Gastroesophageal sphincter (tissue), 4 donors: ENCODE measurements at places on chromosomes 12 and 14.

- ATAC-seq, result no peak
Observed at GRCh38 chr12:86122846-86123468, 133.2 kb downstream of the MGAT4C start.

GRCh38 chr14:82414853-82415539 lies 881.3 kb upstream of the SEL1L start:
- ATAC-seq, result no peak

GRCh38 chr14:64727551-64728071 lies 23.4 kb downstream of the PLEKHG3 start:
- ATAC-seq, result no peak

- ATAC-seq, result no peak
Observed at GRCh38 chr12:84807249-84807648, 105.3 kb downstream of the SLC6A15 start.

- no peak for ATAC-seq
Observed at GRCh38 chr14:40122968-40123648, 690.9 kb upstream of the FBXO33 start.

DNA sequence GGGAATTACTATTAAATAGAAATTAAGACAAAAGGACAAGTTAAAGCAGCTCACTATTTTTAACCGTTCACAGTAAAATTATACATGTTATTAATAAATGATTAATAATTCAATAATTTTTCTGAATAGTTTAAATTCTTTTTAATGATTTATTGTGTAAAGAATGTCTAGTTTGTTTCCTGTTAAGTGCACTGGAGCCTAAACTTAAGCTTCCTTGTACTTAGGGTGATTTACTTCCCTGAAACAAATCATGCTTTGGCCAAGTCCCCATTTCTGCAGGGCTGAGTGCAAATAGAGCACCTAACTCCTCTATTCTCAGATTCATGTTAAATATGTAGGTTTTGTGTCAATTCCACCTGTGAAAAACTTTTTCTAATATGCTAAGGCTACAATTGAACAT lies 188.9 kb upstream of the PDZRN4 start:
- ATAC-seq, result no peak

DNA sequence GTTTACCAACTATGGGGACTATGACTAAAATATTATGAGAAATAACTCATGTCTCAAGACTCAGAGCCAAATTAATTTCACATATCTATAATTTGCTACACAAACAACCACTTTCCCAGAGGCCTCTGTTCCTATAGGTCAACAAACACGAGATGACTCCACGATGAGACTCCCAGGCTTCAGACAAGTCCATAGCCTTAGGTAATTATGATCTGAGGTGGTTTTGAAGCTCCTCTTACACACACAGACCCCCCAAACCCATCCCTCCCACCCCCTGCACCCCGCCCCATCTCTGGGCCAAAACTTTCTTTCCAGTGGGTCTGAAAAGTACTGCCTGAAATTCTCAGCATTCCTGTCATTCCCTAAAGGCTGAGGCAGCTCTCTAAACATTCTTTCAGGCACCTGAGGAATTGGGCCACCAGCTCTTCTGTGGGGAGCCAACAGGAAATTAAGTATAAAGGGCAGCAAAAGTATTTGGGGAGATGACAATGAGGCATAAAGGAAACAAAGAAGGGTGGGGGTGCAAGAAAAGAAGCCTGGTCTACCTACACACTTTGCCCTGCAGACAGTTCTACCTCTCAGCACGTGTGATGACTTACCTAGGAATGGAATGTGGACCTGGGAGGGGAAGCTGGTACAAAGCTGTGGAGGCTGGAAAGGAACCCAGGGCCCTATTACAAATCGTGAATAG lies 143.6 kb downstream of the PAWR start:
- peak; percentile 51 for ATAC-seq
